RKO (cell line): ENCODE measurements at places on chromosomes 4 and X.

- DNase-seq = no peak
Measured at GRCh38 chr4:9946170-9946569, 75.1 kb downstream of the SLC2A9 start.

DNA sequence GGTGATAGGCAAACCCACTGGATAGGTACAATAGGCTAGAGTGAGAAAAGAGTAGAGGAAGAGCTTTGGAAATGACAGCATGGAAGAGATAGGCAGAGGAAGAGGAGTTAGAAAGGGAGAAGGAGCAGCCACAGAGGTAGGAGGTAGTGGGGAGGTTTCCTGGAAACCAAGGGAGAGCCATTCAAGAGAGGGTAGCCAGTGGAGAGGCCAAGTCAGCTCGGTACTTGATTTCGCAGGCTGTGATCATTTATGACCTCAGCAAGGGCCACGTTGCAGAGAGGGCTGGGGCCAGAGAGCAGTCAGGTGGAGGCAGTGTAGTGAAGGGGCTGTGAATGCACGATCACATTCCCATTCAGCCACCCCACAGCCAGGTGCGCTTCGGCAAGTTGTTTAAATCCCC, 76.0 kb downstream of the TMEM131L start:
- DNase-seq = no peak

DNA sequence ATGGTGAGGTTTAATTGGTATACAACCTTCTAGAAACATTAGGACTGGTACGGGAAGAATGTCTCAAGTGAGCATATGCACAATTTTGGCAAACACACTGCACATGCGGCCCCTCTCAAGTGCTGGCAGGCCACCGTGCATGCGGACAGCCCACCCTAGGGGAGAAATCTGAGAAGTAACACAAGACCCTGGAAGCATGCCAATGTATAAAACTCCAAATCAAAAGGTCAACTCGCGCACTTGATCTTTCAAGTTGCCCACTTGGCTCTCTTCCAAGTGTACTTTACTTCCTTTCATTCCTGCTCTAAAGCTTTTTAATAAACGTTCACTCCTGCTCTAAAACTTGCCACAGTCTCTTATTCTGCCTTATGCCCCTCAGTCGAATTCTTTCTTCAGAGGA, 488.3 kb downstream of the CFAP47 start:
- no peak for DNase-seq

DNA sequence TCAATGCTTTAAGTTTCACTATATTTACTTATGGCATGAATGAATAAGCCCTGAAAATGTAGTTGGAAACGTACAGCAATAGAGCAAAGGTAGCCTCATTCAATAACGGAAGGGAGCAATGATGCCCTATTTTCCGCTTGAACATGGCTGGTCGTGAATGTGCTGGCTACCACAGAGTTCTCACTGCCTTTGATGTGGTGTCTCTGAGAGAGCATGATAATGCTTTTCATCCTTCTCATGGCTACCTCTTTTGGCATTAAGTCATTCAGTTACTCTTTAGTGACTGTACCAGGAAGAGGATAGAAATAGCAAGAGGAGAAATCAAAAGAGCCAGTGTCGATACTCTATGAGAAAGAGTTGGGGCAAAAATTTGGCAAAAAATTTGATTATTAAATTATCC, 308.0 kb downstream of the PPP3CA start:
- DNase-seq = no peak
